ENCODE measurements at places on chromosomes 7 and 10.

DNA sequence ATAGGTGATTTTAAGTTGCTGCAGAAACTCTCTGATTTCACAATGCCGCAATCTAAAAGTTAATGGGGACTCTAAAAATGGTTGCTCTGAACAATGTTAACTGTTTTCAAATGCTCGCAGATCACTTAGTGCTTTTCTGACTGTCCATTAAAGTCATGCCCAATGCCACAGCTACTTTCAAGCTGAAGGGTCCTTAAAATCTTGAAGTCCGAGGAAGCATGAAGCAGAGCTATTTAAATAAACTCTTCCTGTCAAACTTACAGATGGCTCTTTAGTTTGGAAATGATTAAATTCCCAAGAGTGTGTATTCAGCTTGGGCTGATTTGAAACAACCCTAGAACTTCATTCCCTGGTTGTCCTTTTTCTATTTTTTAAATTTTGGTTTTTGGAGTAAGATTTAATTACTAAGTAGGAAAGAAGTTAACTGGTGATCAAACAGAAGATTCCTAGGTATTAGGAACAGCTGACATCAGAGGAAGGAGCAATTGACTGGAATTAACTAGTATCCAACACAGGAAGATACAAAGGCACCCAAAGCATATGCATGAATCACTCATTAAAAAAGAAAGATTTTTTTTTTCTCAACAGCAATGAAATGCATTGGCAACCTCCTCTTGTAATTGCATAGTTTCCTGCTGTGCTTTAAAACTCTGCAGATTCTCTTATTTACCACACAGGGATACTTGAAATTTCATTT is 105.1 kb downstream of the NRP1 start:
- DNase-seq = no peak

GRCh38 chr7:80460857-80461256 is 51.0 kb downstream of the GNAT3 start:
- DNase-seq = no peak

GRCh38 chr10:132840698-132841614 is 55.0 kb upstream of the NKX6-2 start:
- DNase-seq = no peak

DNA sequence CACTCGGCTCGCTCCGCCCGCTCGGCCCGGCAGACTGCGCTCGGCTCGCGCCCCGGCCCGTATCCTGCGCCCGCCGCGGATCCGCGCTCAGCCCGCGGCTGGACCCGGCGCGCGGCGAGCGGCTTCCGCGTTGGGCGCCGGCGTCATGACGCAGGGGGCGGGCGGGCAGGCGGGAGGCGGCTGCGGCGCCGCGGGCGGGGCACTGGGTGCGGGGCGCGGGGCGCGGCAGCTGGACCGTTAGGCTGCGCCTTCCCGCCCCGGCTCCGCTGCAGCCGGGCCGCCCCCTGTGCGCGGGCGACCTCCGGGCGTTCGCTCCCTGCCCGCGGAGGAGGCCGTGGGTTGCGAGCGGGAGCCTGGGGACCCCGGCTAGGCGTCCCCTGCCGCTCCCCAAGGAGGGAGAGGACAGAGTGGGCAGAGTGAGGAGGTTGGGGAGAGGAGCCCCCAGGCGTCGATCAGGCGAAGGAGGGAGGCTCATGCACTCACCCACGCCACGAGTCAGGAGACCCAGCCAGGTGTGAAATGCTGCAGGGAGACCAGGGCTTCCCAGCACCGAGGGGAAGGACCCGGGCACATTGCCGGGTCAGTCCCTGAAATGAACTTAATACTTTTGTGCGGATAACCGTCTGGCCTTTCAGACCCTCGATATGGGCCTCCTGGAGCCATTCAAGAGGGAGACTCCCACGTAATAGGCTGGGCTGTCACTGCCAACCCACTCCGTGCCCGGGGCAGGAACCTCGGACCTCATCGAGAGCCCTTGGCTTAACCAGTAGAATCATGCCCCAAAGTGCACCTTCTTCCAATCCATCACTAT is at the start of gene PIP4K2A:
PIP4K2A (minus strand) TSS at position 100 of the 811 bp plus-strand sequence. CDS start 252 bp downstream, outside the sequence.
- DNase-seq = peak; percentile 73

GRCh38 chr7:124667312-124668153 is 98.1 kb downstream of the GPR37 start:
- DNase-seq = peak; percentile 23

DNA sequence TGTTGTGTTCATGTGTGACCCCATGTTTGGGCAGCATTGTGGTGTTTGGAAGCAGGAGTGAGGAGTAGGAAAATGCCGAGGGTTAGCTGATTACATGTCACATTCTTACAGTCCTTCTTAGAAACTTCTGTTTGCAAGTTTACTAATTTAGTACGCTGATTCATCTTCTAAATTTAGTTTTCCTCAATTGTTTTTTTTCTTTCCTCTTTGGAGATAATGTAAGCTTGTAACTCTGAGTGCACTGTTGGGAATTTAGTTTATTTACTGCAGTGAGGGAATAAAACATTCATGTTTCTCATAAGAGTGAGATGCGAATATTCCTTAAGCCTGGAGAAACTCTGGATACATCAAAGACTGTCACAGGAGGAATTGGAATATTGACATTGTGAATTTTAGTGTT is 135.0 kb downstream of the NT5C2 start:
- no peak for DNase-seq

Measured in lung (tissue), 17 donors.